Stimulated activated CD4-positive, alpha-beta T cell treated with anti-CD3 and anti-CD28 coated beads, Interleukin-12 subunit alpha, Interleukin-12 subunit beta, amount 100 ng/mL, for 4 hours (primary cell): ENCODE measurements at places on chromosomes 12 and 14.

GRCh38 chr12:95322326-95322725 is 104.7 kb downstream of the VEZT start:
- no peak for DNase-seq

DNA sequence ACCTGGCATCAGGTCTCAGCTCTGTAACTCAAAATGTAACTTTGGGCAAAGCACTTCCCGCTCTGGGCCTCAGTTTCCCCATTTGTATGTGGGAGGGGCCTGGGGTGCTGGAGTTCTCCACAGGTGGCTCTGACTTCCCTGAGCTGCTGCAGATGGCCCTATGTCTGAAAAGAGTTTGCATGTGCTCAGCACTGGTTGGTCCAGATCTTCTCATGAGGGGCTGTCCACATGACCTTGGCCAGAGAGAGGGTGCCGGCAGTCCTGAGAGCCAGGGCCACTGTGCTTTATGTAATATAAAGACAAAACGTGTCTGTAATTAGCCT is 7.2 kb upstream of the CACNA2D4 start:
- DNase-seq: no peak

DNA sequence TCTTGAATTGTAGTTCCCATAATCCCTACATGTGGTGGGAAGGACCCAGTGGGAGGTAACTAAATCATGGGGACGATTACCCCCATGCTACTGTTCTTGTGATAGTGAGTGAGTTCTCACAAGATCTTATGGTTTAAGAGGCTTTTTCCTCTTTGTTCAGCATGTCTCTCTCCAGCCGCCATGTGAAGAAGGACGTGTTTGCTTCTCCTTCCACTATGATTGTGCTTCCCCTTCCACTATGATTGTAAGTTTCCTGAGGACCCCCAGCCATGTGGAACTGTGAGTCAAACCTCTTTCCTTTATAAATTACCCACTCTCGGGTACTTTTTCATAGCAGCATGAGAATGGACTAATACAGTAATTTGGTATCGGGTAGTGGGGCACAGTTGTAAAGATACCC is 97.3 kb downstream of the PPP1R12A start:
- no peak for DNase-seq

DNA sequence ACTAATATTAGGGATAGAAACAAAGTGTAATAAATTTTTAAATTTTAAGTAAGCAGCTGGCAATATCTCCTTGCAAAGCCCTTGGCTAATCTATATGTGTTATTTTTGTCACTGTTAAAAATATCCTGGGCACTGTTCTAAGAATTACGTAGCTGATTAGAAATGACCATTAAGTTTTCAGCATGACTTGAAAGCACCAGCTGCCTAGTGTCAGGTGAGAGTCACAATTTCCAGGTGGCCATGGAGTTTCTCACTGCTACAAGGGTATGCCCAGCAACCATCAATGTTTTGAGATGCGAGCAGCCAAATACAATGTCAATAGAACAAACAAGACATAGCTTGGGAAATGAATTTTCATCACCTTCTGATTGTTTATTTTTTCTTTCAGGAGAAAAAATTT is 23.3 kb upstream of the GYS2 start:
- DNase-seq: no peak

GRCh38 chr14:61426048-61426447 is 104.7 kb downstream of the PRKCH start:
- DNase-seq: no peak
